RPMI7951 (cell line): ENCODE measurements at places on chromosomes 2 and 18. TPM values are rescaled to one million over a fixed set of nuclear protein-coding genes. Genes with fewer than 3 reads are reported as not detected.

DNA sequence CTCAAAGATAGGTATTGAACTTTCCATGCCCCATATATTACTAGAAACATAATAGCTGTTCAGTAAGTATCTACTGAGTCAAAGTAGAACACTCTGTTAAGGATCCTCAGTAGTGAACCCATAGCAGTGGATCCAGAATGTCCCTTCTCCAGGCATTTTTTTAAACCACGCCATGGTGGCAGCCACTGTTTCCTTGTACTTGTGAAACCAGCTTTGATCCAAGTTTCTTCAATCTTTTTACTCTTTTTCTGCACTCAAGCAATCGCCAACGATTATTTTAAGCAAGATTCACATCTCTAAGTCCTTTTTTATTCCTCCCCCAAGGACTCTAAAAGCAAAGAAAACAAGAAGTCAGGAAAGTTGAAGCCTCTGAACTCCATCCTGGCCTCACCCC is 291.2 kb upstream of the SLC14A2 start:
- DNase-seq = no peak

DNA sequence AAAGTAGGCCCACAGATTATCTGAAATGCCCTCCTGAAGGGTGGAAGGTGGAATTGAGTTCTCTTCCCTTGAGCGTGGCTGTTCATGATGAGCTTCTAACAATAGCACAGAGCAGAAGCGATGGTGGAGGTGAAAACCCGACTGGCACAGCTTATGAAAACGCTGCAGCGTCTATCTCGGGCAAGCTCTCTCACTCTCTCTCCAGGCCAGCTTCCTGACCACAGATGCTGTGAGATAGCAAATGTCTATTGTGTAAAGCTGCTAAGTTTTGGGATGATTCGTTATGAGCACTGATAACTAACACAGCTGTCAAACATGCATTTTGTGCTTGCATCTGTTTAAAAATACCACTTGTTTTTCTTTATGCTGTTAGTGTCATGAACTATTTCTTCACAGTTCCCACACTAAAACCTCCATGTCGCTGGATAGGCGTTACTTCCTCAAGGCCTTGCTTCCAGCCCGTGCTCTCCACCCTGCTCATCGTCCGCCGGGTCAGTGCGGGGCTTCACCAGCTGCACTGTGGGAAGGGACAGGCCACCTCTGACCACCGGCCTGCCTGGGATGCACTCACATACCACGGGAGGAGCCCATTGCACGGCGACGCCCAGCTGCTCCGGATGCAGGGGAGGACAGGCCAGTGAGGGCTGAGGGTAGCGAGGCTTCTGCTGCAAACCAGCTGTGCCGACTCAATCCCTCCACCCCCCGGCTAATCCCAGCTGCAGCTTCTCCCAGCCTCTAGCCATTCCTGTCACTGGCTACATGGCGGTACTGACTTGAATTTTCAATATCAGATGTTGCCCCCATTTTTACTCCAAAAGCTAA is 60.0 kb upstream of the OTOS start:
- peak; percentile 30 for DNase-seq

DNA sequence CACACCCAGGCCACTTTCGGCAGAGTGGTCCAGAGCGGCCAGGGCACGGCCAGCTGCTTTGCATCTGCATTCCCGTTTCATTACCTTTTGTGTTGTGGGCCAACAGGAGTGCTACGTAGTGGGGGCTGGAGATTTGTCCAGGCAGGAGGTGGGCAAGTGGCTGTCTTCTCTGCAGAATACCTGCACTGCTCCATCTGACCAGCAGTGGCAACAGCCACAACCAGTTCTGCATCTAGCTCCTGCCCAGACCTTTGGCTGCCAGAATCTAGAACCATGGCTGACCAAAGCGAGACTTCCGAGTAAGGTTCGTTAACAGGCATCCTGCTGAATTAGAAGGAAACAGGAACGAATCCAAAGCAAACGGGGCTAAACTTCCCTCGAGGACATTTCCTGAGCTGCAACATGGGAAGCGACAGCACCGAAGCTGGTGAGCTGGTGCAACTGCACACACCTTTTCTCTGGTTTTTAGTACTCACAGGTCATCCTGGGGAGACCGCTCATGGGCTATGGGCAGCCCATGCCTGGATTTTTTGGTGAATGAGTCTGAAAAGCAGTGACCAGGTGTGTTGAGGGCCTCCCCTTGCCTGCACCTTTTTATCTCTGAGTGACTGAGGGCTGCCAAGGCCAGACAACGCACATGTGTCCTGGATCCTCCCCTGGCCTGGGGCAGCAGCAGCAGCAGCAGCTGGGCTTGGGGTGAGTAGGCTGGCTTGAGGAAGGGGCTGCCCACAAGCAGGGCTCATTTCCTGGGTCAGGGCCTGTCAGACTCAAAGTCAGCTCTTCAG is 10.5 kb downstream of the GDF7 start:
- DNase-seq = no peak

GRCh38 chr2:231332388-231332787 is 63.1 kb upstream of the B3GNT7 start:
- DNase-seq = peak; percentile 45

Gene CCDC68
- total RNA-seq = 0.12 and 0.29 TPM in 2 replicates

Gene NETO1
- total RNA-seq = 0.10 and 0.12 TPM in 2 replicates

Gene GPR75
- 1.1 and 1.4 TPM in 2 replicates for total RNA-seq

Gene PHOSPHO2
- total RNA-seq = 2.5 and 6.5 TPM in 2 replicates

Gene CXCR1
- not detected in 2 replicates for total RNA-seq

Gene NAT8
- total RNA-seq = not detected in 2 replicates
